ENCODE measurements at places on chromosomes 6 and 20.

DNA sequence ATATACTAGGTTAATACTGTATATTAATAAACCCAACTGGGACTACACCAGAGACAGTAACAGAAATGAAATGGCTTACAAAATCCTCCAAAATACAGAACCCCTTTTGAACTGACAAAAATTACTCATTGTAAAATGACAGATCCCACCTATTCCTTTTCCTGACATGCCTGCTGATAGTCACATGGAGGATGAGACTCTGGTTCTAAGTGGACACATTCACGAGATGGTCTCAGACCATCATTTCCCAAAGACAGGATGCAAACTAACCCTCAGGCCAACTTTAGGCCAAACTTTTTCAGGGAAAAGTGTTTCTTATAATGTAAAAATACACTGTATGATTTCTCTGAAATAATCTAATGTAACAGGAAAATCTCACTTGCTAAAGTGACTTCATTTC is 22.5 kb downstream of the TBC1D7 start:
- DNase-seq = no peak

DNA sequence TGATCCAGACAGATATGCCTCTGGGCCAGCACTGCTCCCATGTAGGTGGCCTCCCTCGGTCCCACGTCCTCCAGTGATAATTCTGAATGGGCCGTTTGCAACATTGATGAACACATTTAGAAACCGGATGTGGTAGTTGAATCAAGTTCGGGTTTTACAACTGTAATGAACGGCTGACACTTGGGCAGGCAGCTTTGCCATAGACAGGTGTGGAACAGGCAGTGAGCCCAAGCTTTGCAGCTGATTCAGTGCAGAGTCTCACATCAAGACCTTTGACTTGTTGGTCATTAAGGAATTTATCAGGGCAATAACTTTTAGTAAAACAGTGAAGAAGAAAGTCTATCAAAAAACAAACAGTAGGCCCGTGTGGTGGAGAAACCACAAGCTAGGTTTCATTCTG is 466.6 kb upstream of the AGPAT4 start:
- DNase-seq = no peak

DNA sequence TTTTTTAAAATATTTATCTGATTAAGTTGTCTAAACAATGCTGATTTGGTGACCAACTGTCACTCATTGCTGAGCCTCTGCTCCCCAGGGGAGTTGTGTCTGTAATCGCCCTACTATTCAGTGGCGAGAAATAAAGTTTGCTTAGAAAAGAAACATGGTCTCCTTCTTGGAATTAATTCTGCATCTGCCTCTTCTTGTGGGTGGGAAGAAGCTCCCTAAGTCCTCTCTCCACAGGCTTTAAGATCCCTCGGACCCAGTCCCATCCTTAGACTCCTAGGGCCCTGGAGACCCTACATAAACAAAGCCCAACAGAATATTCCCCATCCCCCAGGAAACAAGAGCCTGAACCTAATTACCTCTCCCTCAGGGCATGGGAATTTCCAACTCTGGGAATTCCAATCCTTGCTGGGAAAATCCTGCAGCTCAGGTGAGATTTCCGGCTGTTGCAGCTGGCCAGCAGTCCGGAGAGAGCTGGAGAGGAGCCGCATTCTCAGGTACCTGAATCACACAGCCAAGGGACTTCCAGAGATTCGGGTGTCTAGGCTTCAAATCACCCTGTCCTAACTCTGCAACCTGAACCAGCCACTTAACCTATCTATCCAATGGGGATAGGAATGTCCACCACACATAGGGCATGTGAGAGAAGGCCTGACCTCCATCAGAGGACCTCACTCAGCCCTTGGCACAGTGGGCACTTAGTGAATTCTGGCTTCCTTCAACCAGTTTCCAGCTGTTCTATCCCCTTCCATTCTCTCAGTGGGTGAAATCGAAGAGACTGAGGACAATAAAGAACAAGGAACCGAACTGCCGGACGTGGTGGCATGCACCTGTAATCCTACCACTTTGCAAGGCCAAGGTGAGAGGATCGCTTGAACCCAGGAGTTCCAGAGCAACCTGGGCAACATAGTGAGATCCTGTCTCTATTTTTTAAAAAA is 3.1 kb downstream of the TNF start:
- DNase-seq = no peak

GRCh38 chr6:99016355-99016754 is 68.6 kb upstream of the FBXL4 start:
- DNase-seq = no peak

- no peak for DNase-seq
Observed at GRCh38 chr20:23598481-23598880, 7.2 kb downstream of the CST9 start.

- DNase-seq = no peak
Observed at GRCh38 chr20:21389368-21389767, 8.0 kb downstream of the NKX2-4 start.

DNA sequence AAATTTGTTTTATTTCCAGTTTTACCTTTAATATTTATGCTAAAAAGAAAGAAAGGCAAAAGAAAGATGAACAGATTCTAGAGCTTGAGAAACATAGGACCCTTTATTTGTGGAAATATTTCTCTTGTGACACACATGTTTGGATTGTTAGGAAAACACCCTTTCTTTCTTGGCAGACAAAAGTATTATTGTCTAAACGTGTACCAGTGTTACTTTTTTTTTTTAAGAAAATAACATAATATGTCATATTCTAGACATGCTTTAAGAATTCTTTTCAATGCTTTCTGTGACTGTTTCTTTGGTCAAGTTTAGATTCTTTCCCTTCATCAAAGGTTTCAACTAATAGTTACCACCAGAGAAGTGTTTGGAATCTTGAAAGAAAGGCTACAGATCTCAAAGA is 183.4 kb upstream of the CNR1 start:
- no peak for DNase-seq

DNA sequence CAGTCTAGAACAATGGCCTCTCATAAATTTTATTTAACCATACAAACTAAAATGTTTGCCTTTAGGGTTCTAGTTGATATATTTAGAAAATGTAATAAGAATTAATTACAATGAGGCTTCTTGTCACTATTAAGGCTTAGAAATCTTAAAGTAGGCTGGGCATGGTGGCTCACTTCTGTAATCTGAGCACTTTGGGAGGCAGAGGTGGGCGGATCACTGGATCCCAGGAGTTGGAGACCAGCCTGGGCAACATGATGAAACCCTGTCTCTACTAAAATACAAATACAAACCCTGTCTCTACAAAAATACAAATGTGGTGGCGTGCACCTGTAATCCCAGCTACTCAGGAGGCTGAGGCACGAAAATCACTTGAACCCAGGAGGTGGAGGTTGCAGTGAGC is 99.0 kb upstream of the ADGRF1 start:
- no peak for DNase-seq

DNA sequence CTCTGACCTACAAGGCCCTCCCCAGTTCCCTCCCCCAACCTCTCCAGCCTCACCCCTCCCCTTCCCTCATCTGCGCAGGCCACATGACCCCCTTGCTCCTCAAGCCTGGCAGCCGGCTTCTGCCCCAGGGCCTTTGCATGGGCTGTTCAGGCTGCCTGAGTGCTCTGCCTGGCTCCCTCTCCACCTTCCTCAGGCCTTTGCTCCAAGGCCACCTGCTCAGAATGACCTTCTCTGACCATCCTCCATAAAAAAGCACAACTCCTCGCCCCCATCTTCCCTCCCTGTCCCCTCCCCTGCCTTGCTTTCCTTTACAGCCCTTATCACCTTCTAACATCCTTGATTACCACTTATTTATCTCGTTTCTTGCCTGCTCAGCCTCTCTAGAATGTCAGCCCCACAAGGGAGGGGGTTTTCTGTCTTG is 38.7 kb downstream of the SPDEF start:
- no peak for DNase-seq

DNA sequence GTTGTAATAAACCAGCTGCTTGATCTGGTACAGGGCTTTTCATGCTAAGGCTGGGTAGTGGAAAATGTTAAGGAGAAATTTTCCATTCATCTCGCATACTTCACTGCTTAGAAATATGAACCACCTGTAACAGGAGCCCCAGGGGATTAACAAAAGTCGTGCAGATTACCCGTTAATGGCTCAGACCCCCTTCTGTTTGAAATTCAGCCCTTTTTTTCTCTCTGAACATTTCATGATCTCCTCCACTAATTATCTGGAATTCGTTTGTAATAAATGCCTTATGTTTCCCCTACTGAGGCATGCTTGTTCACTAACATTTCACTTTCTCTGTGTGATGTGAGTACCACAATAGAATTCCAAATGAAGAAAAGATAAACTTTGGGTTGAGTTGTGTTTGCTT is 336.4 kb upstream of the HSF2 start:
- no peak for DNase-seq

DNA sequence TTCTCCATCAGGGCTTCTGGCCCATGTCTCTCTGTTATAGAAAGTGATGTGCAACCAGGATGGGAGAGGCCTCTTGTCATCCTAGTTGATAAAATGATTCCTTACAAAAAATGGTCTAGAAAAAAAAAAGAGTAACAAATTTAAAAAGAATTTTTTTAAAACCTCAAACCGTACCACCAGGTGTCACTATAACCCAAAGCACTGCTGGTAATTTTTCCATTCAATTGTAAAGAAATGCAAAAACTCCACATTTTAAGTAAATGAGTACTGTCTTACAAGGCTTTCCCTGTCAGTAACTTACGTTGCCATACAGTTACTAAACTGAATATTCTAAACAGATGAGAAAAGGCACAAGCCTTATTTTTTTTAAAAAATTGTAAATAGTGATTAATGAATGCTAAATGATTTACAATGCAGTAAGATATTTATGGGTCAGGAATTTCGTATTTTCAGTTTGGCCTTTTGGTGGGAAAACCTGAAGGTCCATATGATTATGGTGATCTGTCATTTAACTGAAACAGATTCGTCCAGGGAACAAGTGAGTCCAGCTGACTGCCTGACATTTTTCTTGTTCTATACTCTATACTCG is 95.4 kb downstream of the OGFRL1 start:
- DNase-seq = no peak

DNA sequence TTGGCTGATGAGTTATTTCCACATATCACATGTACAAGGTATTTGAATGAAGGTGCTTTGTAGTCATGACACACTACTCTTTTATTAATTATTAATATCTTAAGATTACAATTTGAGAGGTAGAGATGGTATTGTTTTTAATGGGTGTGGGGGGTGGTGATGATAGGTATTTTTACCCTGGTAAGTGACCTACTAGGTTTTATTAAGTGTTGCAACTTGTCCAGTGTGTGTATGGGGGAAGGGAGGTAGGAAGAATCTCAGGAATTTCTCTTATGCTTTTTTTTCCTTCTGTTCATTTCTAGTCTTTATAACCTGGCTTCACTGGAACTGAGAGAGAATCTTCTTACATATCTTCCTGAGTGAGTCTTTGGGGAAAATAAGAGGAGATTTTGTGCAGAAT is 101.4 kb downstream of the LRRC1 start:
- DNase-seq = no peak

- no peak for DNase-seq
Observed at GRCh38 chr6:116190550-116190949, 63.3 kb downstream of the TSPYL4 start.

- DNase-seq = no peak
Observed at GRCh38 chr6:108846101-108846500, 2.1 kb upstream of the ARMC2 start.

Measured in dorsolateral prefrontal cortex (tissue), 122 donors.